Fibroblast of skin of back (primary cell): ENCODE measurements at places on chromosomes 3 and 15.
A peak's percentile ranks its signal among the peaks of the same experiment; 100 is the strongest.

- no peak for DNase-seq
These were observed 259.2 kb downstream of the ADAMTSL3 start for GRCh38 chr15:83913034-83913632.

- DNase-seq = no peak
These were observed 95.5 kb upstream of the COL8A1 start for GRCh38 chr3:99542767-99543518.

DNA sequence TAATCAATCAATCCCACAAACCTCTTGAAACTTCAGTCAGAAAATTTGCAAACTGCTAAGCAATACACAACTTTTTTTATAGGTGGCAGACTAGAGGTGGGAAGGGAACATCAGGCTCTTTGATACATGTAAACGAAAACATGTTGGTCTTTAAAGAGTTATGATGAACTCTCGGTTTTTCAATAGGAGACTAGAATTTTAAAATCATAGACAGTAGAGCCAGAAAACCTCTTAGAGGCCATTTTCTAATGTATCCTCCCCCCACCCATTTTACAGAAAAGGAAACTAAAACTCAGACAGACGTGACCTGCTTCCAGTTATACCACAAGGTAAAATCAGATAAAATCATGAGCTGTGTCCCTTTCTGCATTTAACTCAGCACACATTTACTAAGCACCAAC, 179.1 kb upstream of the LPP start:
- no peak for DNase-seq

- DNase-seq = peak; percentile 84
These were observed 76.0 kb upstream of the DCBLD2 start for GRCh38 chr3:98977520-98977919.

GRCh38 chr15:42203891-42204290, 4.2 kb downstream of the VPS39 start:
- no peak for DNase-seq

DNA sequence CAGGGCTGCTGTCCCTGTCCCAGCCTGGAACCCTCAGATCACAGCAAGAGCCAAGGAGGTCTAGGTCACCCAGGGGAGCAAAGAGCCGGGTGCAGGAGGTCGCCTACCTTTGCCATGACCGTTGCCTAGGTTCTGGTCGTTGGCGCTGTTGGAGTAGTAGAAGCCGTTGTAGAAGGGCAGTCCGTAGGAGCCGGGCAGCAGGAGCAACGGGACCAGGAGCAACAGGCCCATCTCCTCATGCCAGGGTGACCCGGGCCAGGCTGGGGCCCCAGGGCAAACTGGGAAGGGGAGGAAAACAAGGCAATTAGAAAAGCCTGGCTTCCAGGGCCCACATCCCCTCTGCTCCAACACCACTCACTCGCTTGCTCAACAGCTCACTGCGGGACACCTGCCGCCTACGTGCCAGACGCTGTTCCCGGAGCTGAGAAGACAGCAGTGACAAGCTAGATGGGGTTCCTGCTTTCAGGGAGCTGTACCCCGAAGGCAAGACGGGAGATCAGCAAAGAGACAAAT, 8.2 kb downstream of the HAPLN3 start:
- DNase-seq = no peak

DNA sequence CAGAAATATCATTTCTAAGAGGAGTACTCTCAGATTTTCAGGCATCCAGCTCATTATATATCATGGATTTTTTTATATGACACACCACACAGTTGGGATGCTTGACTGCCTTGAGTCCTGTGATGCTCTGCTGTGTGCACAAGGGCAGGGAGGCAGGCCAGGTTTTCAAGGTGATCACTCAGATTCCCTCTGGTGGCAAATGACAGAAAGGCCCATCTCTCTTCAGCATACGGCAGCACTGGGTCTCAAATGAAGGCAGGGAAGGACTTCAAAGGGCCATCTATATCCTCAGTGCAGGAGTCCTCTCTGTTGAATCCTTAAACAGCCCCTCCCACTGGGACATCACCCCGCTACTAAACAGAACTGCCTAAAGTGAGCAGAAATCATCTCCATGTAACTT, 54.8 kb upstream of the MYO5C start:
- DNase-seq = no peak

GRCh38 chr3:43468133-43468532, 153.7 kb downstream of the ANO10 start:
- DNase-seq = peak; percentile 9

DNA sequence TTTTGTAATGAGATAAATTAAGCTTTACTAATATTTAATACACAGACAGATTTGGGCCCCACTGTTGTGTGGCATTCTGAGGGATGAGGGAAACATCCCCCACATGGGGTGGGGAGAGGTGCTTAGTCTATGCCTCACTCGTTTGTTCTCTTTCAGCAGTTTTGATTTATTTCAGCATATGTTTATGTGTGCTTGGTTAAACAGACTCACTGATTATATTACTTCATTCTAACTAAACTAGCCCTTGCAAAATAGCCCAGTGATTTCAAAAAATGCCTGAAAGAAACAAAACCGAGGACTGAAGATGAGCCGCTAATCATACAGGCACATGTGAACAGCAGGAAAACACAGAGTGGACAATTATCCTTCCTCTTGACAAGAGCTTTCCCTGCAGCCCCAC, 27.2 kb downstream of the TNFAIP8L3 start:
- DNase-seq = no peak

- DNase-seq = no peak
These were observed 181.7 kb upstream of the ANKRD28 start for GRCh38 chr3:15979495-15979894.

- DNase-seq = peak; percentile 62
These were observed 35.2 kb downstream of the BDH1 start for GRCh38 chr3:197520311-197521276.

DNA sequence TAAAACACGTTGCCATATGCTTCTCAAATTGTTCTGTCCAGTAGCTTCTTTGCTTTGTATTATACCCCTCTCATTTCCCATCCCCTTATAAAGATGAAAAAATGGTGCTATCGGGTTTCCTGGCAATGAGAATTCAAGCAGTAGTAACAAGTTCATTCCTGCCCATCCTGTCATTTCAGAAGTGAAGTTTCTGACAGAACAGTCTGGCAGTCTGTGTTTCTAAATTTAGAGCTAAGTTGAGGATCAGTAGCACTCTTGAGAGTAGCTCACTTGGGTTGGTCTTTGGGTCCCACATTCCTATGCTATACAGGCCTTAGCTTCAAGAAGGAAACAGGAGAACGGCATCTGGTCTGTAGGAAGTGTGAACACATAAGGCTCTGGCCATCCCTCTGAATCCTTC, 134.6 kb downstream of the GHSR start:
- peak; percentile 36 for DNase-seq

GRCh38 chr15:51155891-51156290, 61.2 kb upstream of the TNFAIP8L3 start:
- DNase-seq = no peak

DNA sequence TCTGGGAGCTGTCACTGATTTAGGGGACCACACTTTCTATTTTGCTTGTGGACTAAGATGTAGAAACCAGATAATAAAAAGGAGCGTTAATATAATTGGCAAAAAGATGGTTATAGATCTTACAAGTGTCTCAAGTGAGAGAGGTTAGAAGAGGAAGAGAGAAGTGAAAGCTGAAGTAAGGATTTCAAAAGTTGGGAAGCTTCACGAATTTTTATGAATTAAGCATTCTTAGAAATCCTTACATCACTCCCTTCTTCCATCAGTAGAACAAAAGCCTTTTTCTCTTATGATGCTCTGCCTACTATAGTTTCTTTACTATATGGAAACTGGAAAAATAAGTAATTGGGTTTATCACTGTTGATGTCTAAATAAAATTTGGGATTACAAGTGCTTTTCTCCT, 146.5 kb downstream of the FNDC3B start:
- no peak for DNase-seq

- DNase-seq = no peak
These were observed 52.4 kb upstream of the NR2E3 start for GRCh38 chr15:71757741-71758530.

- DNase-seq = peak; percentile 78
These were observed 235.4 kb downstream of the TBL1XR1 start for GRCh38 chr3:176961916-176962315.

GRCh38 chr3:125334675-125335560, 40.2 kb downstream of the ZNF148 start:
- DNase-seq = peak; percentile 47

GRCh38 chr3:188510366-188510765, 356.4 kb downstream of the LPP start:
- peak; percentile 76 for DNase-seq

- peak; percentile 96 for DNase-seq
These were observed 30.9 kb downstream of the DAG1 start for GRCh38 chr3:49500732-49501609.

DNA sequence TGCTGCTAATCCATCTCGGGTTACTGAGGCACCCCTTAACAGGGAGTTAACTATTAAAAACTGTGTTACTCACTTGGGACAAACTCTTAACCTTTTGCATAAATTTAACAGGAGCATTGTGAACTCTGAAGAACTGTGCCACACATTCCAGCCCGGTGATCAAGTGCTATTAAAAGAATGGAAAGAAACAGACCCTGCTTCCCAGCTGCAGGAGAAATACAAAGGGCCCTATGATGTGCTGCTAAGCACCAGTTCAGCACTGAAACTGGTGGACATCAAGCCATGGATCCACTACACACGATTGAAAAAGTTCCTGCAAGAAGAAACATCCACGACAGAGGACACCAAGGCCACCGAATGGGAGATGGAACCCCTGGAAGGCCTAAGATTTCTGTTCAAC, 114.7 kb upstream of the PLCL2 start:
- no peak for DNase-seq

DNA sequence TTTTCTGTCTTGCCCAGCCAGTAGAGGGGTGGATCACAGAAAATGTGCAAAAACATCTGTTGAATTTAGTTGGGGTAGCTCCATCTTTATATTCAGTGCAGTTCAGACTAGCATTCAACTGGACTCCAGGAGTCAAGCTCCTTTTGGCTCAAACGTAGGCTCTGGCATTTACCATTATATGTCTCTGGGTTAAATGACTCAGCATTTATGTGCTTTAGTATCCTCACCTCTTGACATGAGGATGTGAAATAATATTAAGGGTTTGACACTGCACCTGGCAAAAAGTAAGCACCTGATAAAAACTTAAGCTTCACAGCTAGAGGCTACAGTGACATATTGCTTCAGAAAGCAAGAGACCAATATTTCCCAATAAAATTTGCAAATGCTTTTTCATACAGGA, 14.8 kb downstream of the PRC1 start:
- no peak for DNase-seq

GRCh38 chr3:194130807-194131589, 5.0 kb upstream of the HES1 start:
- DNase-seq = no peak

- DNase-seq = no peak
These were observed 638.9 kb upstream of the EPHA6 start for GRCh38 chr3:96175500-96175899.

- DNase-seq = peak; percentile 85
These were observed 17.1 kb upstream of the CNTN3 start for GRCh38 chr3:74631351-74632140.

GRCh38 chr15:101510212-101511197, 21.0 kb upstream of the PCSK6 start:
- DNase-seq = no peak

GRCh38 chr3:138867996-138868395, 33.3 kb upstream of the PIK3CB start:
- DNase-seq = no peak

DNA sequence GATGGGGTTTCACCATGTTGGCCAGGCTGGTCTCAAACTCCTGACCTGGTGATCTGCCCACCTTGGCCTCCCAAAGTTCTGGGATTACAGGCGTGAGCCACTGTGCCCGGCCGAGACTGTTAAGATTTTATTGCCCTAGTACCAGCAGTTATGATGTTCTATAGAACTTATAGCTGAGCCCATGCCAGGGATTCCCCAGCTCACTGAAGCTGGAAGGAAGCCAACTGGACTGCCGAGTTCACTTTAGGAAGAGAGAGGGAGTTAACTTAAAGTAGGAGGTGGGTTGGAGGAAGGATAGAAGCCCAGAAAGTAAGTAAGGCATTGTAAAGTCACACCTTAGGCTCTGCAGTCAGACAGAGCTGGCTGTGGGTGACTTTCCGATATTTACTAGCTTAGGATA, 101.1 kb upstream of the BOC start:
- no peak for DNase-seq

- no peak for DNase-seq
These were observed 168.3 kb downstream of the MEIS2 start for GRCh38 chr15:36932070-36932469.

DNA sequence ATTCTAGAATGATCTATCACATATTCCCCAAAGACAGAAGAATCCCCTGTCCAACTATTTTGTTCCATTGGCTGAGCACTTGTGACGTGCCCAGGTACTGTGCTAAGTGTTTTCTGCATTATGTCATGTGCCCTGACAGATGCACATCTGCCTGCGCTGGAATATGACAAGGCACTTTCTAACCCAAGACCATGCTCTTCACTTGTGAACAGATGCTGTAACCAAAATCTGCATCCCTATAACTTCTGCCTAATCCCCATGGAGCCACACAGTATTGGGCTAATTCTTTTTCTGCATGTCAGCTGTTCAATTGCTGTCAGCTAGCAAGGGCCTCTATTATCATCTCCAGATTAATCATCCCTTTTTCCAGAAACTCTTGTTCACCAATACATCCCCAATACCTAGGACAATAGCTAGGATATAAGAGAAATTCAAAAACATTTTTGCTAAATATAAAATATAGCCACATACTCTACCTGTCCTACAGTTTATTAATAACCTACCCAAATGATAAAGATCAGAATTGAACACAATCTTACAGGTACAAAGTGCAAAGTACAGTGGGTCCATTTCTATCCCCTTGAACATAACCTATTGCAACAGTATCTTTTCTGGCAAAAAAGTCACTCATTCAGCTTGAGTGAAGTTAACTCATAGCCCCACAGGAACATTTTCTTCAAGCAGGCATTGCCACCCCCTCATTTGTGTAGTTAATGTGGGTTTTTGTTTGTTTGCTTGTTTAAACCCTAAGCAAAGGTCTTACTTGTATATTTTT, 109.4 kb upstream of the LRRN1 start:
- no peak for DNase-seq

GRCh38 chr3:180390313-180390712, 211.7 kb upstream of the TTC14 start:
- DNase-seq = no peak
